ENCODE measurements at places on chromosomes 1 and 21.

GRCh38 chr1:181647314-181648035 lies 164.2 kb downstream of the CACNA1E start:
- DNase-seq: no peak

DNA sequence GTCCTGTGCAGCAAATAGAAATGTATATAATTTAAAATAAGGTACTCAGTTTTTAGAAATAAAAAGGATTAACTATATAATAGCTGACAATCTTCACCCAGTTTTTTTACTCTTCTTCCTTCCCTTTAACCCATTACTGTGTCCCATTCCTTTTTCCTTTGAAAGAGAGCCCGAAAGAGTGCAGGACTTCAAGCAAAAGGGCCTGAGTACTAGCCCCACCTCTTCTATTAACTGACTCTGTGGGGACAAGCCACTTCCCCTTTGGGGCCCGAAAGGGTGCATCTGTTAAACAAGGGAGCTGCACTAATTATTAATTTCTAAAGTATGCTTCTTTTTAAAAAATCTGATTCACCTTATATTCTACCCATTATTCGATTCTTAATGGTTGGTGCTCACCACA lies 3.3 kb downstream of the USP24 start:
- no peak for DNase-seq

DNA sequence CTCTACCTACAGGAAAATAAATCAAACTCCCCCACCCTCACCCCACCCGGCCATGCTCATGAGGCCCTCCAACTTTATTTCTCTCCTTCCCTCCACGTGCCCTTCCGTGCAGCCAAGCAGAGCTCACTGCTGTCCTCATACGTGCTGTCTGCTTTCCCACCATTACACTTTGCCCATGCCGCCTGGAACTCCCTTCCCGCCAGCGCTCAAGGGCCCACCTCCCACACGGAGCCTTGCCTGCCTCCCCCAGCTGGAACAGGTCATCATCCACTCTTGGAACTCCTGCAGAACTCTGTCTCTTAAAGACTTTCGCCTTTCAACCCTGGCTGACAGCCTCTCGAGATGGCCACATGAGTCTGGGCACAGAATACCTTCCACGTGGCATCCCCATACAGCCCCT lies 42.4 kb downstream of the GLIS1 start:
- DNase-seq: no peak

- DNase-seq: no peak
Observed at GRCh38 chr1:22075718-22076117, 23.2 kb downstream of the CDC42 start.

GRCh38 chr1:56414728-56415224 lies 164.6 kb downstream of the PLPP3 start:
- no peak for DNase-seq

All from activated effector memory CD4-positive, alpha-beta T cell treated with Interleukin-2 at 50 U/mL for 16 hours (primary cell).